Caco-2 (cell line): ENCODE measurements at places on chromosomes 6 and 20. TPM values are rescaled to one million over a fixed set of nuclear protein-coding genes. Genes with fewer than 3 reads are reported as not detected.

GRCh38 chr6:83055366-83055964 is 10.2 kb downstream of the UBE3D start:
- H3K4me1 ChIP-seq, result no peaks in the 10 kb centered on the region
- H3K4me3 ChIP-seq, result no peak overlapping the region
- H3K36me3 ChIP-seq, result no peaks in the 10 kb centered on the region; the same call in 1 of the 2 replicates
- DNase-seq, result peak; percentile 63
- no peaks in the 10 kb centered on the region for H3K27me3 ChIP-seq

DNA sequence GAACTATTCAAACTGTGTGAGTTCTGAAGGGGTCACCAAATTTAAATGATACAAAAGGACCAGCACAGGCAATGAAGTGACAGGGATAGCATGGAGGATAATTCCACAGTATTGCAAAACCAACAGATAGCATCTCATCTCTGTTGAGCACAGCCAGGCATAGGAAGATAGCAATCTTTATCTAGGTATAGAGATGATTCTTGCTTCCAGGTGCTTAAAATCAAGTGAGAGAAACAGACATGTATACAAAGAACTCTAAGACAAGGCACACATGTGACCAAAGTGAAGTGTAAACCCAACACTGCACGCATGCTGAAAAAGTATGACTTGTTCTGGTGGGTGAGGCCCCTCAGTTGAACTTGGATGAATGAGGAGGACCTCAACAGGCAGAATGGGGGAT is 48.4 kb upstream of the ARMC2 start:
- H3K27me3 ChIP-seq, result no peaks in the 10 kb centered on the region
- H3K36me3 ChIP-seq, result no peaks in the 10 kb centered on the region
- no peak for DNase-seq

DNA sequence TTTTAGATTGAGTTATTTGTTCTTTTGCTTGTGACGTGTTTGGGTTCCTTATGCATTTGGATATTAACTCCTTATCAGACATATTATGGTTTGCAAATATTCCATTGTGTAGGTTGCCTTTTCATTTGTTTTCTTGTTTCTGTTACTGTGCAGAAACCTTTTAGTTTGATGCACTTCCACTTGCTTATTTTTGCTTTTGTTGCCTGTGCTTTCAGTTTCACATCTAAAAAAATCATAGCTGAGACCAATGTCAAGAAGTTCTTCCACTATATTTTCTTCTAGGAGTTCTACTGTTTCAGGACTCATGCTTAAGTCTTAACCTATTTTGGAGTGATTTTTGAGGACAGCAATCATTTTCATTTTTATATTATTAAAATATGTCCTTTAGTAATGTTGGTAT is 113.5 kb downstream of the EPM2A start:
- no peaks in the 10 kb centered on the region for H3K27me3 ChIP-seq
- no peak overlapping the region for H3K27ac ChIP-seq
- no peaks in the 10 kb centered on the region for H3K4me1 ChIP-seq

CDSN gene
- total RNA-seq, result not detected in 2 replicates

DNA sequence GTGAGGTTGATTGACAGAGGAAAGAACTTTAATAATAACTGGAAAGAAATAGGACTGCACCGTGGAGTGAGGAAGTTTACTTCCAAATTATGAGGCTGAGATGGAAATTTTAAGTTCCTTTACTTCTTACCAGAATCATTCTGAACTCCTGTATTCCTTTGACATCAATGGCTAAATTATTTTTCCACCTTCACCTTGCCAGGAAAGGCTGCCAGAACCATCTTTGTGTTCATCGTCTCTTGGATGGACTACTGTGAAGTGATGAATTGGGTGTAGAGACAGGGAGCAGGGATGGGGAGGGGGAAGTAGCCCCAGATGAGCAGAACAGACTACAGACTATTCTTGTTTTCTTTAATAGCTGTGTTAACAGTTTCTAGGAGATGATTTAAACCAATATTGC is 102.1 kb upstream of the CEP162 start:
- no peak overlapping the region for H3K27ac ChIP-seq
- no peaks in the 10 kb centered on the region for H3K4me1 ChIP-seq
- no peak for DNase-seq
- no peak overlapping the region for H3K4me3 ChIP-seq
- no peaks in the 10 kb centered on the region for H3K36me3 ChIP-seq

C6orf15 gene
- not detected in 2 replicates for total RNA-seq

ARFGEF3 gene
- 5.2 and 5.6 TPM in 2 replicates for total RNA-seq
